ENCODE measurements at places on chromosomes 5 and 9.

DNA sequence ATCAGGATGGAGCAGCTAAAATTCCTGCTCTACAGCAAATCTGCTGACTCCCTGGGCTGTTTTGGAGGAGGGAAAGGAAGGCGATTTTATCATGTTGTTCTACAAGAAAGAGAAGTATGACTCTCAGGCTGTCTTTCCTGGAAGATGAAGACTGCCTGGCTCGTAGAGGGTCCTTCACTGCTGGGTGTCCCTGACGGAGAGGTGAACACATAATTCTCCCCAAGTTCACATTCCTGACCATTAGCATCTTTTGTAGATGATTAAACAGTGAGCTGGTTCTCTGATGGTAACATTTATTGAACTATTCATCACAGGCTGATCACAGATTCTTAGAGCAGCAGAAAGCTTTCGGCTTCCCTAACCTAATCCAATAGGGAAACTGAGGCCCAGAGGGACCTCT is 212.4 kb upstream of the GLRA1 start:
- DNase-seq = no peak

DNA sequence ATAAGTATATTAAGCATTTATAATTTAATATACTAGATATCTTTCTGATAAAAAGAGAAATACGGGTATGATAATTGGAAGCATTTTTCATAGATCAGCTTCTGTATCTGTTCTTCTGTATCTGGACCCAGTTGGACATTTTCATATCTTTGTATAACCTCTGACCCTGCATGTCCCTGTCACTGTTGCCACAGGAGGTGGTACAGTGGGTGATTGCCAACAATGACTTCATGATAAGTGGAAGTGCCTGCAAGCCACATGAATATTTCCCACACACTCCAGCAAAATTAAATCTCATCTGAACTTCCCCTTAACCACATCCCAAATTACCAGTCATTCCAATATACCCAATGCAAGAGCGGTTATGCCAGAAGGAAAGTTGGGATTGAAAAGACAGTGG is 376.4 kb downstream of the ARRDC3 start:
- DNase-seq = no peak

- DNase-seq = peak; percentile 21
These were observed 13.6 kb upstream of the CLK4 start for GRCh38 chr5:178640331-178641045.

- DNase-seq = peak; percentile 73
These were observed 101.1 kb downstream of the RGS3 start for GRCh38 chr9:113564498-113565237.

GRCh38 chr5:152505442-152506042 is 100.5 kb upstream of the NMUR2 start:
- DNase-seq = peak; percentile 72

- no peak for DNase-seq
These were observed 13.0 kb upstream of the OSMR start for GRCh38 chr5:38832810-38833209.

GRCh38 chr5:126093041-126093440 is 330.2 kb upstream of the GRAMD2B start:
- peak; percentile 72 for DNase-seq

DNA sequence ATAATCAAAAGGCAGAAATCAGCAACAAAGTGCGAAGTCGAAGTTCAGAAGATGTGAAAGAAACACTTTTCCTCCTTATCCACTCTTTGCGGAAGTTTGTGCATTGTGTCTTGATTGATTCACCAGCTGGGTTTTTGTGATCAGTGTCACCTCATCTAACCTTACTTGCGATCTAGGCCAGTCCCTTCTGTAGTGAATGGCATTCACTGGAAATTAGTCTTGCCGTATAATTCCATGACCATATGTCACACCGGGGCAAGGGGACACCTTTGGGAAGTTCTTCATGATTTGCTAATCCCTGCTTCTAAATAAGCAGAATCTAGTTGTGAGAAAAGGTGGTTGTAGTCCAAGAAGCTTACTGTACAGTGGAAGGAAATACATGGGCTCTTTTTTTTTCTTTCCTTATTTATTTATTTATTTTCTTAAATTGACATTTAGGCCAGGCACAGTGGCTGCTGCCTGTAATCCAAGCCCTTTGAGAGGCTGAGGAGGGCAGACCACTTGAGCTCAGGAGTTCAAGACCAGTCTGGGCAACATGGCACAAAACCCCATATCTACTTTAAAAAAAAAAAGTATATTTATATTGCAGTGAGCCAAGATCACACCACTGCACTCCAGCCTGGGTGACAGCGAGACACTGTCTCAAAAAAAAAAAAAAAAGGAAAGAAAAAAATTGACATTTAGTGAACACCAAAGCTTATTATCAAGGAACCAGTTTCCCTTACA is 7.8 kb downstream of the RAI14 start:
- DNase-seq = no peak
